RPMI8226 (cell line): ENCODE measurements at places on chromosomes 11 and 22.

- DNase-seq, result no peak
Observed at GRCh38 chr11:83648610-83649527, 362.7 kb upstream of the CCDC90B start.

DNA sequence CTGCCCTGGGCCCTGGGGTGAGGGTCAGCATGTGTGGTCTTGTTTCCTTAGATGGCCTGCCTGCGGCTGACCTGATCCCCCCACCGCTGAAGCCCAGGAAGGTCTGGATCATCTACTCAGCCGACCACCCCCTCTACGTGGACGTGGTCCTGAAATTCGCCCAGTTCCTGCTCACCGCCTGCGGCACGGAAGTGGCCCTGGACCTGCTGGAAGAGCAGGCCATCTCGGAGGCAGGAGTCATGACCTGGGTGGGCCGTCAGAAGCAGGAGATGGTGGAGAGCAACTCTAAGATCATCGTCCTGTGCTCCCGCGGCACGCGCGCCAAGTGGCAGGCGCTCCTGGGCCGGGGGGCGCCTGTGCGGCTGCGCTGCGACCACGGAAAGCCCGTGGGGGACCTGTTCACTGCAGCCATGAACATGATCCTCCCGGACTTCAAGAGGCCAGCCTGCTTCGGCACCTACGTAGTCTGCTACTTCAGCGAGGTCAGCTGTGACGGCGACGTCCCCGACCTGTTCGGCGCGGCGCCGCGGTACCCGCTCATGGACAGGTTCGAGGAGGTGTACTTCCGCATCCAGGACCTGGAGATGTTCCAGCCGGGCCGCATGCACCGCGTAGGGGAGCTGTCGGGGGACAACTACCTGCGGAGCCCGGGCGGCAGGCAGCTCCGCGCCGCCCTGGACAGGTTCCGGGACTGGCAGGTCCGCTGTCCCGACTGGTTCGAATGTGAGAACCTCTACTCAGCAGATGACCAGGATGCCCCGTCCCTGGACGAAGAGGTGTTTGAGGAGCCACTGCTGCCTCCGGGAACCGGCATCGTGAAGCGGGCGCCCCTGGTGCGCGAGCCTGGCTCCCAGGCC is 12.7 kb downstream of the TMEM121B start:
- DNase-seq, result no peak

DNA sequence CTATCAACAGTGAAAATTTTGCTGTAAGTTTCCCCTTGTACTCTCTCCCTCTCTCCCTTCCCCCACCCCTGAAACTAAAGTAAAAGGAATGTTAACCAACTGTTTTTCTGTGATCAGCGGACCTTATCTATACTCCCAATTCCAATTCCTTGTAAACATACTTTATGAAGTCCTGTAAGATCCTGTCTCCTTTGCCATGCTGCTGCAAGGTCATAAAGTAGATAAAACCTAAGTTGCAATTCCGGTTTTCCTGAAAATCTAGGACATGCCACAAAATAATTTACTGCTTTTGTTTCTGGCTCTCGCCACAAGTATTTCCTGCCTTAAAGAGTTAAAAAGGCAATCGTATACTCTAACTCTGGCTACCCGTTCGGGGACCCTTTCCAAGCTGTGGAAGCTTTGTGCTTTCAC is 1469.0 kb downstream of the LRRC4C start:
- DNase-seq, result no peak

- no peak for DNase-seq
Observed at GRCh38 chr11:111736181-111736590, 30.0 kb downstream of the PPP2R1B start.

- DNase-seq, result no peak
Observed at GRCh38 chr22:24688256-24688655, 85.3 kb downstream of the GGT1 start.

GRCh38 chr11:45275828-45276227 is 10.3 kb downstream of the SYT13 start:
- no peak for DNase-seq

GRCh38 chr11:75204012-75204674 is 36.4 kb upstream of the TPBGL start:
- no peak for DNase-seq

GRCh38 chr11:7577291-7578190 is 63.7 kb downstream of the PPFIBP2 start:
- DNase-seq, result no peak

DNA sequence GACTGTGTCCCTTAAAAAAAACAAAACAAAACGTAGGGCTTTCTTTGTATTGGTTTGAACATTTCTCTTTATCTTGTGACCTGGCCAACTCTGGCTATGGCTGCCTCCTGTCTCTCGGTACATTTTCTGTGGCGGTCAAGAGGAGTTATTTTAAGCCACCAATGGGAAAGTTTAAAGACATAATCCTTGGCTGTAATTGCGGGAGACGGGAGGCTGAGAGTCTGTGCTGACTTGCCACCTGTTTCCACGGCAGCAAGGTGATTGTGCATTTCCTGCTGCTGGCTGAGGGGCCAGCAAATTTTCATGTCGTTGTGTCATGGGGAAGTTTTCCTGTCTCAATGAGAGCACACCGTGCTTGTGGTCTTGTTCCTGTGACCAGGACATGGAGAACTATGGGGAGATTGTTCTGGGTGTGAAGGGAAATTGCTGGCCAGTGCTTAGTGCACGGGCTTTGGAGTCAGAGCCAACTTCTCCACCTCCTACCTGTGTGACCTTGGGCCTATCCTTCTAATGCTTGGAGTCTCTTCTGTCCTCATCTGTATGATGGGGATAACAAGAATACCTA is 11.0 kb downstream of the PTPRJ start:
- peak; percentile 40 for DNase-seq

DNA sequence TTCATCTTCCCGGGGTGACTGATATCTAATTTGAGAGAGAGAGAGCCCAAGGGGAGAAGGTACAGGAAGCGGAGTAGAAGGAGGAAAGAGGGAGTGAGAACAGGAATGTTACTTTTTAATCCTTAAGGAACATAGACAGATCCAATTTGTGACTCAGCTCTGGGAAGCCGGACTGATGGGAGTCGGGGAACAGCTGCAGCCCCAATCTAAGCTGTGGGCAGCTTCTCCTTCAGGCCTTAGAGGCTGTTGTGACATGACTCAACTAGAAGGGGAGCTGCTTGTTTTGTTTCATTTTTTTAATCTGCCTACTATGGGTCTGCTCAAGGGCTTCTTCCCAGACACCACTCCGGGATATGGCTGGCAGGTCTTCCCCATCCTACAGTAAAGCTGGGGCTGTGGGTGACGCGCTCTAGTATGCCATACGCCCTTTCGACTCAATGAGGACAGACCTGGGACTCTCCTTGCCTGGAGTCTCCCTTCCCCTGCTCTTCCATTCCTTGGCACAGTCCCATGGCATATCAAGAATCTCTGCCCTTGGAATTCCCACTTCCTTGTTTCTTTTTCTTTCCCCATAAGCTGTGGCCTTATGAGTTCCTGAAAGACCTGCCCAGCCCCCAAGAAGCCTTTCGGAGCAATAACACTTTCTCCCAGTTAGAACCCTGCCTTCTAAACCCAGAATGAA is 103.3 kb upstream of the AKIP1 start:
- DNase-seq, result no peak

DNA sequence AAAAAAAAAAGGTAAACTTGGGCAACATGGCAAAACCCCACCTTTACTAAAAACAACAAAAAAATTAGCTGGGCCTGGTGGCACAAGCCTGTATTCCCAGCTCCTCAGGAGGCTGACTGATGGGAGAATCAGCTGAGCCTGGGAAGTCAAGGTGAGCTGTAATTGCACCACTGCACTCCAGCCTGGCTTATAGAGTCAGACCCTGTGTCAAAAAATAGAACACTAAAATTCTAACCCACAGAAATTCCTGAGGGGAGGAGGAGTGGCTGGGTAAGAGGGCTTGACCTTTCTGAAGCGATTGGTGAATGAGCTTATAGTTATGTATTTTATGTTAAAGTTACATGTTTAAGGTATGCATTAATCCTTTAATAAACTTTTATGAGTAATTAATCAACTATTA is 53.3 kb downstream of the FAT3 start:
- DNase-seq, result no peak

DNA sequence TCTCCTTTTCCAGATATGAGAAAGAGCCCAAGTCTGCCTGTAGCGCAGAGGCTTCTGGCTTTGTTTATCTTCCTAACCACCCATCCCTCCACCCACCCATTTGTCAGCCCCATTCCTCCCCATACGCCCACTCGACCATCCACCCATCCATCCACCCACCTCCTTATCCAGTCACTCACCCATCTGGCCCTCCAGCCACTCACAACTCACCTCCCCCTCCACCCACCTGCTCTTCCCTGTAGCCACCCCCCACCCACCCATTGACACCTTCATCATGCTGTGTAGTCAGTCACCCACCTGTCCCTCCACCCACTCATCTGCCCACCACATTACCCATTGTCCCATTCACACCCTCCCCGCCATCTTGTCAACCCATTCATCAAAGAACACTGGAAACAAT is 5.5 kb downstream of the CST6 start:
- no peak for DNase-seq

GRCh38 chr22:19814428-19814827 is 40.2 kb downstream of the GNB1L start:
- DNase-seq, result no peak

- no peak for DNase-seq
Observed at GRCh38 chr11:5550440-5551095, 2.2 kb upstream of the OR52H1 start.
